ENCODE measurements at places on chromosomes 3 and 15.

- DNase-seq: no peak
Observed at GRCh38 chr3:141399200-141399599, 30.9 kb downstream of the ZBTB38 start.

- no peak for DNase-seq
Observed at GRCh38 chr3:177608443-177608842, 411.2 kb upstream of the TBL1XR1 start.

GRCh38 chr3:124935264-124935663 lies 713 bp upstream of the MUC13 start:
- DNase-seq: no peak

- DNase-seq: no peak
Observed at GRCh38 chr3:44363591-44363990, 25.0 kb downstream of the TCAIM start.

GRCh38 chr15:39591141-39591895 lies 10.4 kb downstream of the THBS1 start:
- DNase-seq: no peak

GRCh38 chr3:16487511-16488175 lies 25.9 kb downstream of the RFTN1 start:
- no peak for DNase-seq

DNA sequence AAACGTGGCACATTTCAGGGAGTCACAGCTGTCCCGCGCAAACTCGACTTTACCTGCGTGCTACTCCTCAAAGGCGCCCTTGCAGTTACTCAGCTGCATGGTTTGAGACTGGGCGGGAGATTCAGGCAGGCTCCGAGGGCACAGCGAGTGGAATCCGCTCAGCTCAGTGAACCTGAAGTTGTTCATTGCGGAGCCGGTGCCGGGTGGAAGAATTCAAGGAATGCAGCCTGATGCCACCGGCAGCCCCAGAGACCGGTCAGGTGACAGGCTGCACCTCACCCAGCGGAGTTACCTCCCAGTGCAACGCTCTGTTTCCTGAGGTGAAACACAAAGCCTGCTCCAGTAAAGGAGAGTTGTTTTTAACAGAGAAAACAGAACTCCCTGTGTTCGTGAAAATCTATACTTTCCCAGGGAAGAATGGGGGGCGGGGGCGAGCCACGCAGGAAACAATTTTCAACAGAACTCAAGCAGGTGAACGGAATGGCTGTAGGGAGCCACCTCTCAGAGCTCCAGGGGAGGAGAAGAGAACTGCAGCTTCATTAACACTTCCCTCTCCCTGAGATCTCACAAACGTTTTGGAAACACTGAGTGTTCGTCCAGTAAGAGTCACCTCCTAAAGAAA lies 3.8 kb downstream of the VEPH1 start:
- DNase-seq: peak; percentile 71

- no peak for DNase-seq
Observed at GRCh38 chr3:37511463-37511920, 337.1 kb upstream of the LRRFIP2 start.

- no peak for DNase-seq
Observed at GRCh38 chr3:54206874-54207273, 84.5 kb downstream of the CACNA2D3 start.

DNA sequence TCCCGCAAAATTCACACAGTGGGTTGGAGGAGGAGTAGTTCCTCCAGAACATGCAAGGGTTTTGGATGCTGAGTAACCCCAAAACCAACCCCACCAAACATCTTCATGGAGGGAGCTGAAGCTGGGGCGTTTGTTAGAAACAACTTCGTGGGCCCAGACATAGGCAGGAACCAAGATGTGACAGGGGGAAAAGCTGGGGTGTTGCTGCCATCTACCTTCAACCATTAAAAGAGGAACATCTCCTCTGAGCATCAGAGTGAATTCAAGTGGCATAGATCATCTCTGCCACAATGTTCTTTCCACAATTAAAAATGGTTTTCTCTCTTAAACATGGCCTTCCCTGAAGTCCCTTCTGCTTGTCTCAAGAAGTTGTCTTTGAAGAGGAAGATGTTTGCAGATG lies 20.5 kb downstream of the SIDT1 start:
- no peak for DNase-seq

DNA sequence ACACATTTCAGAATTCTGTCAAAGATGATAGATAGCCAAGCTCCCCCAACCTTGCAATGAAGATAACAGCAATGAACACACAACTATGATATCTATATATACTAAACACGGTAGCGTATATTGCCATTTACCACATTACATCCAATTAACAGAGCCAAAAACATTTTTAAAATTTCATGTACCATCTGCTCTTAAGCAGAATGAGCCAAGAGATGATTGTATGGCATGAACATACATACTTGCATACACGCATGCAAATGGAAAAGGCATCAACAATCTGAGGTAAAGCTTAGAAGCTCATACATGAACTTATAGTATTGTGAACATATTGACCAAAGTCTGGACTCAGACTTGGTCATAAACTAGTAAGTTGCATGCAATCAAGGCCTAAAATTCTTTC lies 712.9 kb upstream of the GOLIM4 start:
- no peak for DNase-seq

GRCh38 chr15:93341164-93341563 lies 252.2 kb upstream of the RGMA start:
- DNase-seq: no peak

DNA sequence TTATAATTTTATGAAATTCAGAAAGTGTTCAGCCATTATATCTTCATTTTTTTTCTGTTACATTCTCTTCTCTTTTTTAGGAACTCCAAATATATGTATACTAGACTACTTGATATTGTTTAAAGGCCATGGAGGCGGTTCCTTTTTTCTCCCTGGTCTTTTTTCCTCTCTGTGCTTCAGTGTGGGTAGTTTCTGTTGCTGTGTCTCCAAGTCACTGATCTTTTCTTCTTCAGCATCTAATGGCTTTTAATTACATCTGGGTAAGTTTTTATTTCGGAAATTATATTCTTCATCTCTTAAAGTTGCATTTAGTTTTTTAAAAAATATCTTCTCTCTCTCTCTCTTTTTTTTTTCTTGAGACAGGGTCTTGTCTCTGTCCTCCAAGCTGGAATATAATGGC lies 8.9 kb downstream of the PIGX start:
- DNase-seq: no peak

DNA sequence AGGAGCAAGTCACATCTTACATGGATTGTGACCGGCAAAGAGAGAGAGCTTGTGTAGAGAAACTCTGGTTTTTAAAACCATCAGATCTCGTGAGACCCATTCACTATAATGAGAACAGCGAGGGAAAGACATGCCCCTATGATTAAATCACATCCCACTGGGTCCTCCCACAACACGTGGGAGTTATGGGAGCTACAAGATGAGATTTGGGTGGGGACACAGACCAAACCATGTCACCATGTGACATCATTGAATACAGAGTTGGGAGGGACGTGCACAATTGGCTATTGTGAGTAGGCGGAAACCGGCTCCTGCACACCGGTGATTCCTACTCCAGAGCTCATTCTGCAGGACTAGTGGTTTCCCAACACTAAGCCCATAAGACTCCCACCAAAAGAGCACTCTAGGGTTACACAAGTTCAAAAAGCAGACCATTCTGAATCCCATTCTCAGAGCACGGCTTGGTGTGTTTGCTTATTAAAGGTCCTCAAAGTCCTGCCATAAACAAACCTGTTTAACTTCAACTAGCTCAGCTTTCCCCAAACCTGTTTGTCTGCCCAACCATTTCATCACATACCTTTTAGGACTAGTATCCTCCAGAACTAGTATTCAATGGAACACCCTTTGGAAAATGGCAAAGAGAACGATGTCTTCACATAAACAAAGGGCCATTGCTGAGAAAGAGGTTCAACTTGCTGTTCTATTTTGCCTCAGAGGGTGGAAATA lies 167.6 kb downstream of the TLE3 start:
- no peak for DNase-seq

DNA sequence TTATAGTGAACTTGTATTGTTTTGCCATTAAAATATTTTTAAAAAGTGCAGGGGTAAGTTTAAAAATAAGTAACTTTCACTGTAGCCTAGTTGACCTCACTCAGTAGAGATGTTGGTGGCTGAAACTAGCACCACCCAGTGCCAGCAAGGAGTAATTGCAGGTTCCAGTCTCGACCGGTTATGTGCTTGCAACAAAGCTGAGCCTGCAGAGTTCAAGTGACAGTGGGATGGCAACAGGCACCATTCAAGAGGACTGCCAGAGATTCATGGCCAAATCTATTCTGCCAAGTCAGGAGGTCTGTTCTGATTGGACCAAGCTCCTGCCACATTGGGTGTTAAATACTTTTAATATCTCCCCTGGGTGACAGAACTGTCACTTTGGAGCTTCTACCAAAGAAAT lies 2.7 kb downstream of the ADAMTS7 start:
- no peak for DNase-seq

- DNase-seq: no peak
Observed at GRCh38 chr3:45362758-45363157, 25.6 kb upstream of the LARS2 start.

DNA sequence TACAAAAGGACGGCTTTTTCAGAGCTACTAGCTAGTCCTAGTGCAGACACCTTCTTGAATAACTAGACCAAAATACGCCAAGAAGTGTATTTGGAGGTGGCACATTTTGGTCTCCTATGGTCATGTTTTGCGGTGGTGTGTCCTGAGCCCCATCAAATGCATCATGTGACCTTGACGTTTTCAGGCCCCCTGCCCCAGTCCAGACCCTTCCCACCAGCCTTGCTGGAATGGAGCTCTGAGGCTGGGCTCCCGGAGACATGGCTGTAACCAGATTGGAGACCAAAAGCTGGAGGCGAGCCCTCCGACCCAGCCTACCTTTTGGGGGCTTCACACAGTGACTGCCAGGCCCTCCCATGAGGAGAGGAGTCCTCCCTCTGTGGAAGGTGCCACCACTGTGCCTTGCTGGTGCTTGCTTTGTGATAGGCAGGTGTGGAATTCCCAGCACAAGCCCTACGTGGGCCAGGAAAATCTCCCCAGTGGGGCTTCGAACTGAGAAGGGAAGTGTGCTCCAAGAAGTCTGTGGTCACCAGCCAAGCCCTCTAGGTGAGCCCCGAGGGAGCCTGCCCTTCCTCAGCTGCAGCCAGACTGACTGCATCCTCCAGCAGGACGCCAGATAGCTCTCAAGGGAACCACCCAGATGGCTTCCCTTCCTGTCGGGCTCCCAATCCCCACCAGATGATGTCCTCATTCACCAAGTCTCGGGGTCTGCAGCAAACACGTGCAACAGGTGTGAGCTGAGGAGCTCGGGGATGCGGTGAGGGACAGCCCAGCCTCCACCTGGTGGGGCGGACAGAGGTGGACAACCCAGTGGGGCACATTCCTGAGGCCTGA lies 126.2 kb downstream of the ASB7 start:
- DNase-seq: no peak

DNA sequence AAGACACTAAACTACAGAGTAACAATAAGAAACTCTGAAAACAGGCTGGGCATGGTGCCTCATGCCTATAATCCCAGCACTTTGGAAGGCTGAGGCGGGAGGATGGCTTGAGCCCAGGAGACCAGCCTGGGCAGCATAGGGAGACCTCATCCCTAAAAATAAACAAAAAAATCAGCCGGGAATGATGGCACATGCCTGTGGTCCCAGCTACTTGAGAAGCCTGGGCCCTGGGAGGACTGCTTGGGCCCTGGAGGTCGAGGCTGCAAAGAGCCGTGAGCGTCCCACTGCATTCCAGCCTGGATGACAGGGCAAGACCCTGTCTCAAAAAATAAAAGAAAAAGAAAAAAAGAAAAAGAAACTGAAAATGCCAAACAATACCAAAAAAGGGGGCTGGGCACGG lies 55.4 kb downstream of the TMCC1 start:
- DNase-seq: no peak

DNA sequence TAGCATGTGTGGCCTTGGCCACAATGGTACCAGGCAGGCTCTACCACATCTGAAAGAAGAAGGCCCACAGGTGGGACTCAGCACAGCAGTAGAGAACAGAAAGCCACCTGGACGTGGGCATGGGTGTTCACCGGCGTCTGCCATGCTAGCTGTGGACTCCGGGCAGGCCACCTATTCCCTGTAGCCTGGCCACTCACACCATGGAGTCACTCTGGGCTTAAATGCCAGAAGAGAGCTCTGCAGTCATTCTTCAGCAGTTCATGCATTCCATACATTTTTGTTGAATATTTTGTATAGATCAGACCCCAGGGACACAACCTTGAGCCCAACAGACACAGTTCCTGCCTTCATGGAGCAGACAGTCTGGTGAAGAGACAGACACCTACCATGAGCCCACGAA lies 138.6 kb downstream of the SRGAP3 start:
- DNase-seq: no peak

- no peak for DNase-seq
Observed at GRCh38 chr3:76965122-76965725, 74.7 kb upstream of the ROBO2 start.

- no peak for DNase-seq
Observed at GRCh38 chr15:58249646-58250312, 111.6 kb downstream of the AQP9 start.

GRCh38 chr15:89358755-89359439 lies 24.3 kb upstream of the POLG start:
- peak; percentile 76 for DNase-seq

- no peak for DNase-seq
Observed at GRCh38 chr3:111051354-111051753, 20.3 kb upstream of the NECTIN3 start.

- DNase-seq: no peak
Observed at GRCh38 chr3:151480492-151480891, 19.6 kb upstream of the IGSF10 start.

GRCh38 chr3:126456766-126457388 lies 18.8 kb downstream of the ZXDC start:
- no peak for DNase-seq

GRCh38 chr15:85702321-85703101 lies 92.2 kb downstream of the KLHL25 start:
- DNase-seq: no peak

DNA sequence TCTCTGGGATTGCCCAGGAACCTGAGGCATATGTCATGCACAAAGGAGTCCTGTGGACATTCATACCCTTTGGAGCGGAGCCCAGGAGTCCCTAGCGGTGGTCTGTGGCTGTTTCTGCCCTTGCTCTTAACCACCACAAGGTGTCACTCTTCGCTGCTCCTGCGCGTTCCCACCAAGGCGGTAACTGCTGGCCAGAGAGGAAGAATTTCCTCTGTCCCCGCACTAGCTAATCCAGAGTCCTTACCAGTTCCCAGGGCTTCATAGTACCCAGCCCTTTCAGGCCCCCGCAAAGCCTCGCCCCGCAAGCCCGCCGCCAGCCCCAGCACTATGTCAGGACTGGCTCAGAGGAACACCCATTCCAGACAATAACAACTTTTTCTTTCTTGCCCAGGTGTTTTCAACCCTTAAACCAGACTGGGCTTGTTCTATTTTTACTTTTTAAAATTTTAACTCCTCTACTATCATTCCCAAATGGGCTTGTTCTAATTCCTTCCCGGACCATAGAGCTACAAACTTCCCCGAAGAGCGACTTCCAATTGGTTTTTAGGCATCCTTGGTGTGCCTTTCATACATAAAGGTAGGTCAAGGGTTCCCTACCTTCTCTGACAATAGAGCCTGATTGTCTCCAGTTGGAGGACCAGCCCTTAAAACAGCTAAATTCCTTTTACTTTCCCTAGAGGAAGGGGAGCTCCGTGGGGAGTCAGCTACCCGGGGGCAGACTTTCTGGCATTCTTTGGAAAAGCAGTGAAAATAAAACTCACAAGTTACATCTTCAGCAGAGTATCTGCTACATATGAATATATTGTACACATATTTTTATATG lies 31.8 kb upstream of the ZNF774 start:
- peak; percentile 66 for DNase-seq

- no peak for DNase-seq
Observed at GRCh38 chr3:188573291-188573940, 419.5 kb downstream of the LPP start.

GRCh38 chr3:113844622-113845222 lies 6.1 kb downstream of the GRAMD1C start:
- DNase-seq: no peak

- peak; percentile 29 for DNase-seq
Observed at GRCh38 chr3:163056874-163057497, 1560.4 kb downstream of the OTOL1 start.

Data from progenitor cell of endocrine pancreas (in vitro differentiated cells).